HepG2 (cell line): ENCODE measurements at places on chromosomes 12 and 14. TPM values are rescaled to one million over a fixed set of nuclear protein-coding genes. Genes with fewer than 3 reads are reported as not detected.

GRCh38 chr12:79725987-79726386 is 35.2 kb upstream of the PAWR start:
- no peak overlapping the region for H3K27ac ChIP-seq
- H3K4me1 ChIP-seq: no peaks in the 10 kb centered on the region
- H3K27me3 ChIP-seq: no peaks in the 10 kb centered on the region
- no peak for DNase-seq
- H3K36me3 ChIP-seq: no peaks in the 10 kb centered on the region

DNA sequence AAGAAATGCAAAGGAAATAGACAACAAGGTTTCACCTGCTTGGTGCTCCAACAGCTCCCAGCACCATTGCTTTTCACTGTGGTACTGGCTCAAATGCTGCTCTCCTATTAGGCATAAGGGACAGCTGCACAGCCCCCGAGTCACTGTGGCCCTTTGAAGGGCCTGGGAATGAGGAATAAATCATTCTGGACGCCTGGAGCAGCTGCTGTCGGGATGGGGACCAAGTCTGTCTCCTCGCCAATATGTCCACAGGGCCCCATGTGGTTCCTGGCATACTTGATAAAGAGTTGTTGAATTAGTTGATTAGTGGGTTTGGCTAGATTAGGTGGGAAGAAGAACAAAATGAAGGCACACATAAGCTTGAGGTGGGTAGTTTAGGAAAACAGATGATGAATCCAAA is 13.1 kb upstream of the NGB start:
- peaks cover 17% of the 10 kb centered on the region for H3K36me3 ChIP-seq
- H3K27me3 ChIP-seq: no peaks in the 10 kb centered on the region
- no peak for DNase-seq
- no peak overlapping the region for H3K27ac ChIP-seq

DNA sequence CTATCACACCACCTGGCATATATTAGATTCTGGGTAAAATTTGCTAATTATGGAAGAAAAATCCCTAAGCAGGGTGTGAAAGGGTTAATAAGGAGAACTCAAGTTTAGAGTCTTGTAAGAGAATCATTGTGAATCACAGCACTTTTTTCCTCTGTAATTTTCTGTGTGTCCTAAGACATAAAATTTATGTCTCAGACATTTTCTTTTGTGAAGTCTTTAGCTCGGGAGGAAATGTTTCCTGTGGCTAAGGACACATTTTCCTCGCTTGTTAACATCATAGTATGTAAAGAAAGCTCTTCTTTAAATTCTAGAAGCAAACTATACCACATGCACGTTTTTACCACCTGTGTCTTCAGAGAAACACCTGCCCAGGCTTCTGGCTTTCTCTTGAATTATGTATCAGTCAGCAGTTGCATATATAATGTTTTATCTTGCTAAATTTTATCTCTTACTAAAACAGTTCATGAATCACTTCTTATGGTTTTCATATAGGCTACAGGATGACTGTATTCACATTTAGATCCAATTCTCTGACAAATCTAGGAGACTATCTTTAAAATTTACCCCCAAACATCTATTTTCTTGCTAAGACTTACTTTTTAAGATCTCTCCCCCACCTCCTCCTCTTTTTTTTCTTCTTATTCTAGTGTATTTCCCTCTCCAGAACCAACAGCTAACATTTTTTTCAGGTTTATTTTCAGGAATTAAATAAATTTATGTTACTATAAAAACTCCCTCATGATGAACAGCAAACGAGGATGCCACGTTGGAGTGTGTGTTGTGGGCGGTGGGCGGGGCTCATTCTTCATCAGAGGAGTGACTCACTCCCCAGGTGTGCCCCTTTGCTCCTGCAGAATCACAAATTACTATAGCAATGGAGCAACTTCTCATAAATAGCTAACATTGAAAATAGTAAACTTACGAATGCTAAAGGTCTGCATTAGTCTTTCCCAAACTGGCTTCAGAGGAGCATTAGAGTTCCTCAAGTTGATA is 11.6 kb upstream of the CSRP2 start:
- H3K27ac ChIP-seq: no peak overlapping the region
- DNase-seq: no peak
- H3K36me3 ChIP-seq: no peaks in the 10 kb centered on the region
- H3K27me3 ChIP-seq: no peaks in the 10 kb centered on the region; the same call in 1 of the 2 replicates
- no peak overlapping the region for H3K4me3 ChIP-seq

- H3K36me3 ChIP-seq: peaks cover 4% of the 10 kb centered on the region
- H3K4me3 ChIP-seq: no peak overlapping the region
- no peak for DNase-seq
- no peak overlapping the region for H3K27ac ChIP-seq
Measured at GRCh38 chr12:27689558-27690180, 6.6 kb upstream of the REP15 start.

- H3K27ac ChIP-seq: no peak overlapping the region
- DNase-seq: no peak
- no peaks in the 10 kb centered on the region for H3K27me3 ChIP-seq
- H3K36me3 ChIP-seq: no peaks in the 10 kb centered on the region
Measured at GRCh38 chr12:29616664-29617406, 119.3 kb upstream of the OVCH1 start.

GRCh38 chr12:113097716-113098440 is 37.7 kb downstream of the RASAL1 start:
- H3K27ac ChIP-seq: no peak overlapping the region
- peaks cover 16% of the 10 kb centered on the region for H3K4me1 ChIP-seq
- no peak for DNase-seq
- peaks cover 6% of the 10 kb centered on the region; the same call in 1 of the 3 replicates for H3K27me3 ChIP-seq

The PPP2R5C gene
- 74.3 and 94.8 TPM in 2 replicates for total RNA-seq

The C12orf42 gene
- total RNA-seq: not detected in 2 replicates
